ENCODE measurements at places on chromosomes 2 and 18.
A peak's percentile ranks its signal among the peaks of the same experiment; 100 is the strongest.

DNA sequence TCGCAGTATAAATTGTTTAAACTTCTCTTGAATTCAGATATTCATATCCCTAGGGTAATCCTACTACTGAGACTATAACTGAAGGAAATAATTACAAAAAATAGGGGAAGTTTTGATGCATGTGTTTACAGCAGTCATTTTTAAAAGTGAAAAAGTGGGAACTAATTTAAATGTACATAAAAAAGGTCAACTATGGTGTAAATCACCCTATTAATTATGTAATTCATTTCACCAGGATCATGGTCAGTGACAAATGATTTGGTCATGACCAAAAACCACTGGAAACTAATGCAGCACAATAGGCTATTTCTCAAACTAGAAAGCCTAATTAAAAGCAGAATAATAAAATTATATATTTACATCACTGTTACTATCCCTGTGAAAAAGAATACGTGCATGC, 5.0 kb upstream of the CNGA3 start:
- no peak for DNase-seq

DNA sequence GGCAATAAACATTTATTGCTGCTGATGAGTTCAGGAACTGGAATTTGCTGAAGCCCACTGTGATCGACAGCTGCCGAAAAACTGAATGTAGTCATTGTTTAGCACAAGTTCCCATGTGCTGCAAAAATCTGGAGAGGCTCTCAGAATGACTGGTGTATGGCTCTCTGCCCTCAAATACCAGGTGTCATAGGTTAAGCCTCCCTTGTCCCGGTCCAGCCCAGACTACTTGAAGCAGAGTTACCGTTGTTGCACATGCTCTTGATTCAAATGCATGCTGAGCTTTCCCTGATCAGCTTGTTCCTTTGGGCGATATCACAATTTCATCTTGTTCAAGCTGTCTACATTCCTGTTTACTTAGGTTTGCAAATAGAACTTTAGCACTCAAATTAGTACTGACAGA, 625.2 kb downstream of the CPS1 start:
- DNase-seq: no peak

DNA sequence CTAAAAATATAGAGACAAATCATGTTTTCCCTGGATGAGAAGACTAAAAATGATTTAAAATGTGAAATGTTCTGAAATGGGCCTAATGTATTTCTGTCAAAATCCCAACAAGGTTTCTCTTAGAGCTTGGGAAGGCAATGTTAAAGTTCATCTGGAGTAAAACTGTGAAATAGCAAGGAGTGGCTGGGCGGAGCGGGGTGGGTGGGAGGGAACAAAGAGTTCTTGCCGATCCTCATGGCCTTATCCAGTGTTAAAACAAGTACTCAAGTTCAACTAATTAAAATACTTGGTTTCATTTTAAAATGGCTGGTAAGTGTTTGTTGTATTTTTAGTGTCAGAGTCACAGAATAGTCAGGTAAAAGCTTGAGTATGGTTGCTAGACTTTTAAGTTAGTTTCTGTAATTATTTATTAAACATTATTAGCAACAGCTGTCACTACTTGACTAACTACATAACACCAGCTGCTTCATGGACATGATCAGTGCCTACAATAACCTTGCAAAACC, 87.3 kb downstream of the RTN4 start:
- no peak for DNase-seq

- DNase-seq: no peak
Observed at GRCh38 chr18:79522451-79523205, 126.9 kb downstream of the NFATC1 start.

- DNase-seq: no peak
Observed at GRCh38 chr2:194464964-194465638, 1191.9 kb upstream of the SLC39A10 start.

DNA sequence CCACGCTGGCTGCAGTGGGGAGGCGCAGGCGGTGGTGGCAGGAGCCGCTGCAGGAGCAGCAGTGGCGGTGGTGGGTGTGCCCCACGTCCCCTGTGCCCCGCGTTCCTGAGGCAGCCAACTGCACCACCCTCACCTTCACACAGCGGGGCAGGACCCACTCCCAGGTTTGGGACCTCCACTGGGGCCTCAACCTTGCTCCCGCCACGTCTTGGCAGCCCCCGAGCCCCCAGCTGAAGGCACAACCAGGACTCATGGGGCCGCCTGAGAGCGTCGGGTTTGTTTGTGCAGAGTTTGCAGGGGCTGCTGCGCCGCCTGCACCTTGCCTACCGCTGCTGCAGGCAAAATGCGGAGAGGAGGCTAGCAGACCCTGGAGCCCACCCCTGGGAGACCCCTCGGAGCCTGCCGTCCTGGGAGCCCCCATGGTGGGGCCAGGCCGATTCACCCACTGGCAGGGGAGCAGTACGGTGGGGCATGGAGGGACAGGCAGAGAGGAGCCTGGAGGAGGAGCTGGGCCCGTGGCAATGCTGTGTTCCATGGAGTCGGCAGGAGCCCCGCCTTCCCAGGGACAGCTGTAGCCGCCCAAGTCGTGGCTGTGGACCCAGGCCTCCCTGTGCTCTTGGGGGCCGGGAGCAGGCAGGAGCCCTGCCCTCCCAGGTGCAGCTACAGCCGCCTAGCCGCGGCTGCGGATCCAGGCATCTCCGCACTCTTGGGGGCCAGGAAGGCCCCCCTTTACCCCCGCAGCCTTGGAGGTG, 14.7 kb upstream of the EML6 start:
- no peak for DNase-seq

GRCh38 chr2:38056216-38056615, 19.7 kb downstream of the CYP1B1 start:
- no peak for DNase-seq

- DNase-seq: no peak
Observed at GRCh38 chr2:7966032-7966431, 715.8 kb upstream of the ID2 start.

DNA sequence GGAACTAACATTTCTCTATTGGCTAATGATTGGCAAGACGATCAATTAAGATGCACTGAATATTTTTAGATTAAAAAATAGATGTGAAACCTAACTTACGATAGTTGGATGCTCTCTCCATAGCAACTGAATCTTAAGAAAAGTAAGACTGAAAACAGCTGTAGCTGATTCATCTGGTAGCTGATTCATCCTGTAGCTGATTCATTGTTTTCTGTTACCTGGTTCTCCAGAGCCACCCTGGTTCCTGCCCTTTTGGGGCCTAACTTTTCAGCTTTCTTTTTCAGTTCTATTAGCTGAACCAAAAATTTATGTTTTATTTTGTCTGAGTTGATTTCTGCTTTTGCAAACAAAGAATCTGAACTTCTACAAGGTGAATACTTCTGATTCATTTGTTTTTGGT, 22.7 kb upstream of the SPR start:
- DNase-seq: peak; percentile 74

Measured in GM13977 (cell line).